ENCODE measurements at places on chromosomes 13 and 19.

DNA sequence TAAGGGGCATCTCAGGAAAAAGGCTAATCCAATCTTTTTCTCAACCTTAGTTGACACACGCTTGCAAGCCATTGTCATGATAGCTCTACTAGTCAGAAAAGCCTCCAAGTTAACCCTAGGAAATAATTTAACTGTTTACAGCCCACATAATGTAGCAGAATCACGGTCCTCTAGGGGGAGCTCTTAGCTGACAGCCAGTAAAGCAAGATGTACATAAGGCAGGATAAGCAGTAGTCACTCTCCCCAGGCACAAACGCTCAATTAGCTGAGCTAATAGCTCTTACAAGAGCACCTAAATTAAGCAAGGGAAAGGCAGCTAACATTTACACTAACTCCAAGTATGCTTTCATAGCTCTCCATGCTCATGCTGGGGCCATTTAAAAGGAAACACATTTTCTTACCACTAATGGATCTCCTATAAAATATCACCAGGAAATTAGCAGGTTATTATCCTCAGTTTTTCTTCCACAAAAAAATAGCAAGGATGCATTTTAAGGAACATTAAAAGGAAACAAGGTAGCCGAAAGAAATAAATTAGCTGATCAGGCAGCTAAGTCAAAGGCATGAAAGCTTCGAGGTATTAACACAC is 33.7 kb upstream of the ZSCAN5A start:
- DNase-seq: no peak

GRCh38 chr13:112870737-112871287 is 98.2 kb upstream of the MCF2L start:
- no peak for DNase-seq

GRCh38 chr13:33583398-33583797 is 234.6 kb upstream of the RFC3 start:
- no peak for DNase-seq

DNA sequence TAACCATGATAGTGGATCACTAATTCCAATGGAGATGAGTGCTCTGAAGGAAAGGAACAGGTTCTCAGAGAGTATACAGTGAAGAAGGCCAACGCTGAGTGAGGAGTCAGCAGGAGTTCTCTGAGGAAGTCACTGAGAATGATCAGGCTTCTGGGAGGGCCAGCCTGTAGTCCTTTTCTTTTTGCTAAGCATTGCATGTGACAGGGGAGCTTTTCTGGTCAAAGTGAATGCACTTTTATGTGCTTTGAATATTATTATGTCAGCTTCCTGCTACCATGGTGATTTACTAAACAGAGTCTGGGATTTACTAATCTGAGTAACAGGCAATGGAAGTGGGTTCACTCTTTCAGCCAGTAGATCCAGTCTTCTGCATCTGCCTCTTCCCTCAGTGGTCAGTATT is 81.1 kb upstream of the SERP2 start:
- DNase-seq: no peak

GRCh38 chr13:77919246-77919920 is 752 bp upstream of the EDNRB start:
- peak; percentile 23 for DNase-seq

DNA sequence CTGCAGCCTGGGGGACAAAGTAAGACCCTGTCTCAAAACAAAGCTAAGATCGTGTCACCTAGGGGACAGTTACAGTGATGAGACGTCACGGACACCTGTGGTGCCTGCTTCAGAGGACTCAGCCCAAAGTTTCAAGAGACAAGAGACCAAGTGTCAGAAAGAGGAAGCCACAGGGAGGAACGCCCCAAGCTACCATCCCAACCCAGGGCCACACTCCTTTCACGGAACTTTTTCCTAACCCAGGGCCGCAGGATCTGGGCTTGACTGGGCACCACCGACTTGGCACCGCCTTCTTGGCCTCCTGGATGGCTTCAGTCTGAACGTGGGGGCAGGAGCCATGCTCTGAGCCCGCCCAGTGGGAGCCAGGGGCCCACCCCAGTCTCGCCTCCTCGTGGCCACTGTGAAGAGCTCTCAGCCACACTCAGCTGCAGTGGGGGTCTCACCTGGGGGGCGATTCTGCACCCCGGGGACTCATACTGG is 8.5 kb downstream of the MOB3A start:
- no peak for DNase-seq

GRCh38 chr13:74886502-74886901 is 595.5 kb downstream of the TBC1D4 start:
- DNase-seq: peak; percentile 23

DNA sequence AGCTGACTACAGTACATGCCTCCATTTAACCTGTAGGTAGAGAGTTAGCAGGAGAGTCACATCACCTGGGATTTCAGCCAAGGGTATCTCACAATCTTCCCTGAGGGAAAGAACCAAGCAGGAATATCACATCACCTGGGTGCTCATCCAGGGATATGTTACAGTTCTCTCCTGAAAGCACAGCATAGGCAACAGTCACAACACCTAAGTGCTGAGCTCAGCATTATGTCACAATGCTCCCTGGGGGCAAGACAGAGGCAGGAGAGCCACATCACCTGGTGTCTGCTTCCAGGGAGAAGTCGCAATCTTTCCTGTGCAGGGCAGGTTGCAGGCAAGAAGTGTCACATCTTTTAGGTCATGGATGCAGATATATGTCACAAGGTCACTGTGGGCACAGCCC is 9.4 kb upstream of the ZNF91 start:
- DNase-seq: no peak

DNA sequence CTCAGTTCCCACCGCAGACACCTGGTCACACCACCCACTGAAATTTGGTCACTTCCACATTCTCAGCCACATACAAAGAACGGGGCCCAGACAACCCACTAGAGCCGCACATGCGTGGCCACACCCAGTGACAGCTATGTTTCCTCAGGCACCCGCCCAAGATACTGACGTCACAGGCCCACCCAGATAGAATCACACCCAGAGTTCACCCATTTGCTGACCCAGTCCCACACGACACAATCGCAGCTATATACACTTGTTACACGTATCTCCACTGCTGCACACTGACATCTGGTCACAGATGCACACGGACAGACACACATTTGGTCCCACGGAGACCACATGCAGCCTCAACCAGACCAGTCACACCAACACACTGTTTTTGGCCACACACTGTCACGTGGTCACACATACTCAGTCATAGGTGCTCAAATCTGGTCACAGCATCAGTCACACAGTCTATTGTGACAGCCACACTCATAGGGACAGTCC is 2.9 kb downstream of the NUMBL start:
- peak; percentile 57 for DNase-seq

DNA sequence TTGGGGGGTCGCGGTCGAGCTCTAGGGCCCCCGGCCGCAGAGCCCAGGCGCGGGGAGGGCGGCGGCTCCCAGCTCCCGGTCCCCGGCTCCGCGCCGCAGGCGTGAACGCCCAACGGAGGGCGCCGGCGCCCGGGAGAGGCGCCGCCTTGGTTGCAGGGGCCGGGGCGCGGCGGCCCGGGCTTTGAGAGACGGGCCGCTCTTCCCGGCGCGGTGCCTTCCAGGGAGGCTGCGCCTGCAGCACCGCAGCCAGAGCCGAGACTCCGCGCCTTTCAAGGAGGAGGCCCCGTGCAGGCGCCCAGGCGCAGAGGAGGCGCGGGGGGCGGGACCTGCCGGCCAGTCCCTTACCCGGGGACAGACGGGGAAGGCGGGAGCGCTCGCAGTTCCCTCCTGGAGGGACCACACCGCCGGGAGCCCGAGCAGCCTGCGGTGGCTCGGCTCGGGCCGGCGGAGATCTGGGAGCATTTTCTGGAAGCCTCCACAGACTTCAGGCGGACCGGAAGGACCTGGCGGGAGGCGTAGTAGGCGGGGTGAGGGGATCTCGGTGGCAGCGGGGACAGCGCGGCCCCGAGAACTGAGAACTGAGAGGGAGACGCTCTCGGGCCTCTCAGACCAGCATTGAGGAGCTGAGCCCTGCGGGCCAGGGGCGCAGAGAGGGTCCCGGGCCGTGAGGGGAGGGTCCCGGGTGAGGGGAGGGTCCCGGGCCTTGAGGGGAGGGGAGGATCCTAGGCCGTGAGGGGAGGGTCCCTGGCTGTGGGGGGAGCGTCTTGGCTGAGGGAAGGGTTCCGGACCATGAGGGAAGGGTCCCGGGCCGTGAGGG is 25.5 kb upstream of the MCF2L start:
- peak; percentile 2 for DNase-seq

- DNase-seq: no peak
Measured at GRCh38 chr19:8194528-8195267, 14.5 kb upstream of the CERS4 start.

DNA sequence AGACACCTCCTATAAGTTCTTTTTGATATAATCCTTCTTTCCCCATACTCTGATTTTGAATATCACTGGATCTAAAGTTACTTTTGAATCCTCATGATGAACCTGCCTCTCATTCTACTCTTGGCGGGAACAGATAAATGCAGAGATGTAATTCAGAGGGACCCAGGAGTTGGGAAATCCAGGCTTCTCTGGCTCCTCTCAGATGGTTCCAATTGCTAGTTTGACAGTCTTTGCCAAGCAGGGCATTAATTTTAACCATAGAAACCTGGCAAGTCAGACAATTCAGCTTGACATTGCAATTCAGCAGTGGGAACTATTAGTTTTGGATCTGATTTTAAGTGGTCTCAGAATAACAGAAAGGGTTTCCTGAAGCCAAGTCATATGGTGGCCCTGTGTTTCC is 67.3 kb upstream of the KLF12 start:
- no peak for DNase-seq

- DNase-seq: no peak
Measured at GRCh38 chr19:45170146-45171106, 7.6 kb downstream of the TRAPPC6A start.

- DNase-seq: no peak
Measured at GRCh38 chr19:53365899-53366493, 491 bp downstream of the ZNF525 start.

- no peak for DNase-seq
Measured at GRCh38 chr19:19642506-19643157, 825 bp downstream of the GMIP start.

DNA sequence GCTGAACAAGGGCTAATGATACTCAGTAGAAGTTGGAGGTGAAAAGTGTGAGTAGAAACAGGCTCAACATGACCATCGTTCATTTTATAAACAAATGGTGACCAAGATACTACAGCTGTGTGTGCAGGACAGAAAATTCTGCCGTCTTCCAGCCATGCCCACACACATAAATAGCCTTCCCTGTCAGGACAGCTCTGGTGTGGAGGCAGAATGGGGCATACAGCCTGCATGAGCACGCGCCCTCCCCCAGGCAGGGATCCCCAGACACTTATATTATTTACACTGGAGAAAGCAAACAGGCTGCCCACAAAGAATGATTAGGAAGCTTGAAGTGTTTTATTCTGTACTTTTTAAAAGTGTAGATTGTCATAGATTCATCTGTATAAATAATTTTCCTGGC is 20.4 kb downstream of the GJA3 start:
- DNase-seq: no peak

- DNase-seq: no peak
Measured at GRCh38 chr19:13959962-13960862, 7.9 kb downstream of the DCAF15 start.

- DNase-seq: peak; percentile 19
Measured at GRCh38 chr13:97468331-97468730, 34.4 kb downstream of the RAP2A start.

- no peak for DNase-seq
Measured at GRCh38 chr13:111470933-111471332, 150.5 kb downstream of the TEX29 start.

- no peak for DNase-seq
Measured at GRCh38 chr19:42287017-42287826, 14.7 kb upstream of the PRR19 start.

GRCh38 chr19:38089440-38089839 is 134.6 kb downstream of the DPF1 start:
- DNase-seq: no peak

DNA sequence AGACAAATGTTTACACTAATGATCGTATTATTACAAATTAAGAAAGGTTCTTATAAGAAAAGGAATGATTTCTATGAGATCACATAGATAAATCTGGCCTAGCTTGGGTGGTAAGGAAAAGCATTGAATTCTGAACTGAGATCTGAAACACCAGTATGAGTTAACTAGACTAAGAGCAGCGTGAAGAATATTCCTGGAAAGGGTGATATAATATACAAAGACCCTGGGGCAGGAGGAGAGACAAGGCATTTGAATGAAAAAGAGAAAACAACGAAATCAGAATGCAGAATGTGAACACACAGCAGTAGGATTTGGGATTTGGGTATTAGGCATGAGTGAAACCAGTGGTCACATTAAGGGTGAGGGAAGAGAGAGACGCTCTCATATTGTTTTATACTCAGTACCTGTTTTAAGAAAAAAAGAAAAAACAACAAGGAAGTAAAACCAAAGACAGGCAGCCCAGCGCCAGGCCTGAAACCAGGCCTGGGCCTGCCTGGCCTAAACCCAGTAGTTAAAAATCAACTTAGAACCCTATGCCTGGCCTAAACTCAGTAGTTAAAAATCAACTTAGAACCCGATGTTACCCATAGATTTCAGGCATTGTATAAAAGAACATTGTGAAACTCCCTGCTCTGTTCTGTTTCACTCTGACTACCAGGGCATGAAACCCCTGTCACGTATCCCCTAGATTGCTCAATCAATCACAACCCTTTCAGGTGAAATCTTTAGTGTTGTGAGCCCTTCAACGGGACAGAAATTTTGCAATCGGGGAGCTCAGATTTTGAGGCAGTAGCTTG is 287.1 kb downstream of the ITGBL1 start:
- no peak for DNase-seq

GRCh38 chr13:99970651-99971575 is 654 bp downstream of the ZIC5 start:
- DNase-seq: no peak

GRCh38 chr13:22447132-22447886 is 733.5 kb upstream of the SGCG start:
- DNase-seq: no peak

GRCh38 chr19:45265375-45265774 is 14.3 kb downstream of the MARK4 start:
- no peak for DNase-seq

DNA sequence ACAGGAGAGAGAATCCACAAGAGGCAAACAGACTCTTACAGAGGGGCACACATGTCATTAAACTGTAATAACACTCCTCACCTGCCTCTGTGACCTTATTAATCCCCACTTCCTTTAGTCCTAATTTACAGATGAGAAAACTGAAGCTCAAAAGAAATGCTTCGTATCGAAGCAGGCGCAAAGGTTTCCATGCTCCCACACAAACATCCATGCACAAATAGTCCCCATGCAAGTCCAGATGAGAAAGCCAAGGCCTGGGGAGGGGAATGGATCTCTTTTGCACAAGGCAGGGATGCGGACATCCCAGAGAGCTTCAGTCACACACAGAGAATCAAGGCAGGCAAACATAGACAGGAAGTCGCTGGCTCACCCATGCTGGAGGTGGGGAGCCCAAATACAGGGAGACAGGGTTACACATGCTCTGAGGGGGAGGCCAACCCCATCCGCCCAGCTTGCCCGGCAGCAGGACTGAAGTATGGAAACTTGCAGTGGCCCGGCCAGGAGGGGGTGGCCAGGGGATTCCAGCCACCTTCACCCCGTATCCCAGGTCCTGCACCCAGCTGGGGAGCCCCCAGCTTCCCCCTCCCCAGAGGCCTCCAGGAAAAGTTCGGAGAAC is 468 bp downstream of the S1PR5 start:
- no peak for DNase-seq
